ENCODE measurements at places on chromosomes 2 and 18. TPM values are rescaled to one million over a fixed set of nuclear protein-coding genes. Genes with fewer than 3 reads are reported as not detected.

DNA sequence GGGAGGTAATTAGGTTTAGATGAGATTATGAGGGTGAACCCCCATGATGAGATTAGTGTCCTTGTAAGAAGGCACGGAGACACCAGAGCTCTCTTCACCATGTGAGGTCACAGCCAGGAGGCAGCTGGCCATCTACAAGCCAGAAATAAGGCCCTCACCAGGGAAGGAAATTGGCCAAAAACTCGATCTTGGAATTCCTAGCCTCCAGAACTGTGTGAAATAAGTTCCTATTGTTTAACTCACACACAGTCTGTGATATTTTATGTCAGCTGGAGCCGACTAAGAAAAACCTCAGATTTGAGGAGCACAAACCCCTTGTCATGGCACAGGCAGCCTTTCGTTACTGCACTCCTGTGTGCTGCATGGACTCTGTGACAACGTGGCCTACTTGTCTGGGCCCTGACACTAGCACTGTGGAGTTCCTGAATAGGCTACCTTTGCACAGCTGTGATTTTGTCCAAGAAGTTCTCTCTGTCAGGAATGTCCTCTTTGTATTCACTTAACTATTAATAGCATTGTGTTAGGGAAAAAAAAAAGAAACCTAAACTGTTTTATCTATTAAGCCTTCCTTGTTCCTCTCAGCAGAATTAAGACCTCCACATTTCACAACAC, 319.8 kb downstream of the TDRD15 start:
- DNase-seq, result peak; percentile 9

SKOR2 gene
- not detected for total RNA-seq

DNA sequence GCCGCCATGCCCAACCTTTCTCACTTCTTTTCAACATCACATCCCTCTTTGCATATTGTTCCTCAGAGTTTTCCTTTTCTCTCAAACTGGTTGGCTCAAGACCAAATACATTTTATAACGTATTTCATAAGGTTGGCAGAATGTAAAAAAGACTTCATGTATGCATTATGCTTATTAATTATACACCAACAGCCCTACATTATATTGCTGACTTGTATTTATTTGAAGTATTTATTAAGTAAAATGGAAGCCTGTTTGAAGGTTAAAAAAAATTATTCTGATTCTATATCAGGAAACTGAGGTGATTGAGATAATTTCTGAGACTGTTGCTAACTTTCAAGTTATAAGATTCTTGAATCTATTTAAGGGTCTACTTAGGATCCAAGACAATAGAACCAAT, 208.0 kb upstream of the KCNH7 start:
- DNase-seq, result no peak

DNA sequence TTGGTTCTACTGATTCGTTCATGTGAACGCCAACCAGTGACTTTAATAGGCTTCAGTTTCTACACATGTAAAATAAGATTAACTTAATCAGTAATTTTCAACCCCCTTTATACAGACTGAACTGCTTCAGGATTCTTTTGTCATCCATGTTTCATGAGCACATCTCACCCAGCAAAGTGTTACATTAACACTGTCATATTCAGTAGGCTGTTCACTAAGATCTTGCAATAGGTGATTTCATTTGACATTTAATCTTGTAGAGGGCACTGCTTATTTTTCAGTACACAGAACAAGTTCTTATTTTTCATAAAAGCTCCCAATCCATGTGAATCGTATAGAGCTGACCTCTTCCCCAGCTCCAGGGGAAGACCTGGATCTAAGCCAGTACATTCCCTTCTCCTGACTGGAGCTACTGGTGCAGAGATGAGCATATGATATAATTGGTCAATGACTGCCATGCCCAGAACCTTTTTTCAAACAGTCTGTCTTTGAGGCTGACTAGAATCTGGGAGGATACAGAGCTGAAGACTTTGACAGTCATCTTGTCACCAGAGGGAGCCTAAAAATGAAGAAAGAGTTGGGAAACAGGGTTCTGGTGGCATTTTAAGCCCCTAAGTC, 72.2 kb upstream of the CHRNA1 start:
- DNase-seq, result no peak

MAL gene
- total RNA-seq, result not detected

IL36RN gene
- not detected for total RNA-seq

CXCR1 gene
- total RNA-seq, result not detected

GRCh38 chr18:76558881-76559667, 64.0 kb upstream of the ZNF516 start:
- no peak for DNase-seq

GRCh38 chr18:48896875-48897511, 53.8 kb downstream of the SMAD7 start:
- peak; percentile 67 for DNase-seq

CPLX4 gene
- total RNA-seq, result 0.12 TPM

DNA sequence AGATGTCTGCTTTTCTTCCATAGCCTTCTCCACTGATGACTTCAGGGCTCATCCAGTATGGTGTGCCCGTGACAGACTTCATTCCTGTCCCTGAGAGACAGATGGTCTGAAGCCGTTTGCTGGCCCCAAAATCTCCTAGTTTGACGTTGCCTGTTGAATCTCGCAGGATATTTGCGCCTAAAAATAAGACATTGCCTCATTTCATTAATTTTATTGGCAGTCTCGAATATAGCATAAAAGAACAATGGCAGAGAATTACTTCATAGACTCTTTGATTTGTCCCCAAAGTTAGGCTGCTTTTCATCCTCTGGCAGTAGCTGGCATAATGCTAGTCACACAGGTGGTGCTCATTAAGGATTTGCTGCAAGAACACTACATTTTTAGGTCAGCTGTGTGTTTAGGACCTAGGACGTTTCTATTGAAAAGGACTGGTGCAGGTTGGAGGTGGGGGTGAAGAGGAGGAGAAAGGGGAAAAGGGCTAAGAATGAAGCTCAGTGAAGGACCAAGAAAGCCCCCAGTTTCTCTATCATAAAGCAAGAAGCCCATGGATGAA, 14.7 kb upstream of the ERCC3 start:
- no peak for DNase-seq

GRCh38 chr2:237669628-237670392, 42.4 kb downstream of the LRRFIP1 start:
- DNase-seq, result no peak

GRCh38 chr2:85167479-85167878, 34.3 kb downstream of the TCF7L1 start:
- no peak for DNase-seq

DNA sequence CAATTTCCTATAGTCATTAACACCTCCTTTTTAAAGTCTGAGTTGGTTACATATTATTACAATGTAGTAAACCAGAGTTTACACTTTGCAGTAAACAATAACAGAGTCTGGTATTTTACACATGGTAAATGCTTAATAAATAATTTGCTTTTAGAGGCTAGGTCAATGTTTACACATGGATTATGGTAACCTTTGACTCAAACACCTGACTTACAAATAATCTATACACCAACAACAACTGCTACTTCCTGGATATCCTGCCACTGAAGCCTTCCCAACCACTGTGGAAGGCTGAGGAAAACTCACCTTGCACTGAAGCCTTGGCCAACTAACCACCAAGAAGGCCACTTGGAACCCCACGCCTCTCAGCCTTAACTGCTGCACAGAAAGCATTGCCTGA, 5.4 kb downstream of the ALS2 start:
- DNase-seq, result no peak

- no peak for DNase-seq
Observed at GRCh38 chr2:239326831-239327535, 73.8 kb downstream of the HDAC4 start.

DNA sequence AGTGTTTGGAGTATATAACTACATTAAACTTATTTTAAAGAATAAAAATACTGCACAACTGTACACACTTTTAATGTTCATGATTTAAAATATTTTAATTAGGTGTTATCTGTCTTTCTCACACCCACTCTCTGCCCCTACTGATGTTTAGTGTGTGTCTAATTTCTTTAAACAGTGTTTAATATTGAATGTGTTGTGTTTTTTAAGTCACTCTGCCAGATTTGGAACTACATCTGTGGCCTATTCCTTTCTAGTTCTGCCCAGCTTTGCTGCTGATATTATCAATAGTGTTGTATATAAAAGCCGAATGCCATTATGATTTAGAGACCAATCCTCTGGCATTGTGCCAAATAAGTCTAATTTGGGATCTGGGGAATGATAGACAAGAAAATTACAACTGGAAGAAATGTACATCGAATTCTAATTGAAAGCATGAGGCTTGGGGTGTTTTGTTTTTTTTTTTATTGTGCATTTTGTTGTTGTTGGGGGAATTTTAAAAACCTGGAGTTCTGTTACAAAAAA, 398.0 kb downstream of the CPS1 start:
- DNase-seq, result no peak

DNA sequence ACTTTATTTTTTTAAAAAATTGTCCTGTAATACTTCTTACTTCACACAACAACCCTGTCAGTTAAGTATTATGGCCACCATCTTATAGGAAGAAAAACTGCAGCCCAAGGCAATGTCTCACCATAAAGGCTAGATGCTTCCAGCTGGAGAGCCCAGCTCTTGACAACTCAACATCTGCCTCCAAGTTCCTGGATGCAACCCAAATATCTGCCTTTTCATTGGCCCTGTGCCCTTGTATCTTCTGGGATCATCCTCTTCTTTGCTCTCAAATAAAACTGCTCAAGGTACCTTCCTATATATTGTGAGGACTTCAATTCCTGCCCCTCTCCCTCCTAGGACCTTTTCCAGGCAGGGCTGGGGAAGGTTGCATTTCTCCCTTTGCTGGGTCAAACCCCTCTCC, 69.5 kb downstream of the BIN1 start:
- no peak for DNase-seq

DNA sequence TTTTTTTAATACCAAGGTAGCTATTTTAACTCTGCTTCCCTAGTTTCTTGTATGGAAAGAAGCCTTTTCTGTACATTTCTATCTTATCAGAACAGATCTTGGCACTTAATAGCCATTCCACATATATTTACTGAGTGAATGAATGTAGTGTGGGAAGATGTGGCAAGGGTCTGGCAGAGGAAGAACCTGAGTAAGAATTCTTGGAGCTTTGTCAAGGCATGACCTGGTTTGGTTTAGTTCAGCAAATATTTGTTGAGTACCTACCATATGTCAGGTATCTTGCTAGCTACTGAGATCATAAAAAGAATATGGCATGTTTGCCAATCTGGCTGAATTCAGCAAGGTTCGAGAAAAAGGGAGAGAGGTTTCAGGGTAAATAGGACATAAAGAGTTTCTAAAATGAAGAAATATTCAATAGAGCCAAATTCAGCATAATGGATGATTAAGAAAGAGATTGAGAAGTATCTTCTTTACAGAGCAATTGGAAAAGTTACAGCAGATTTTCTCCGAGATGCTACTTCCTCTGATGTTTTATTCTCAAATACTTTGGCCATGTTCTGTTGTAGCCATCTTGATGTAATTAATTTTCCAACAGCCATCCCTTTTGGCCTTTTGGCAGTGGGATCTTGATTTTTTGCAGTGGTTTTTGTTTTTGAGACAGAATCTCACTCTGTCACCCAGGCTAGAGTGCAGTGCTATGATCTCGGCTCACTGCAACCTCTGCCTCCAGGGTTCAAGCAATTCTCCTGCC, 21.7 kb upstream of the MEP1B start:
- DNase-seq, result no peak

DNA sequence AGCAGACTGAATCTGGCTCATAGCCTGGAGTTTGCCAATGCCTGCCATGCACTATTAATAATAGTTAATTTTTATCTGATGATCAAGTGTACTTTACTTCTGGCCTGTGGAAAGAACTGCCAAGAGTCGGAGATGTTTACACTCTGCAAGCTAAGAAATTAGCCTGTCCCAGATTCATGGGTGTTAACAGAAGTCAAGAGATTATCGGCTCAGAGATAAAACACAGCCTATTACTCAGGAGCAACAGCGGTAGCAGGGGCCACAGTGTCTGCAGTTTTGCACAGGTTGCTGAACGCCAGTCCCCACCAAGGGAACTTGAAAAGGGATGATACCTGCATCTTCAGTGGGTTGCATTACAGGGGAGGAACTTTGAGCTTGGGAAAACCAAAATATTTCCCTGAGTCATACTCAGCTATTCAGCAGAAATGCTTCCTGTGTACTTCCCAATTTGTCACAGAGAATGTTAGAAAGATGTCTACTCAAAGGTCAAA, 4.3 kb upstream of the ADI1 start:
- DNase-seq, result no peak

MYCN gene
- total RNA-seq, result 26.7 TPM

- DNase-seq, result no peak
Observed at GRCh38 chr18:12011957-12012549, 30.7 kb downstream of the IMPA2 start.

GRCh38 chr2:12261986-12262680, 454.6 kb upstream of the TRIB2 start:
- DNase-seq, result no peak
